Activated CD8-positive, alpha-beta memory T cell treated with anti-CD3 and anti-CD28 coated beads for 24 hours (primary cell): ENCODE measurements at places on chromosomes 4 and X.
A peak's percentile ranks its signal among the peaks of the same experiment; 100 is the strongest.

DNA sequence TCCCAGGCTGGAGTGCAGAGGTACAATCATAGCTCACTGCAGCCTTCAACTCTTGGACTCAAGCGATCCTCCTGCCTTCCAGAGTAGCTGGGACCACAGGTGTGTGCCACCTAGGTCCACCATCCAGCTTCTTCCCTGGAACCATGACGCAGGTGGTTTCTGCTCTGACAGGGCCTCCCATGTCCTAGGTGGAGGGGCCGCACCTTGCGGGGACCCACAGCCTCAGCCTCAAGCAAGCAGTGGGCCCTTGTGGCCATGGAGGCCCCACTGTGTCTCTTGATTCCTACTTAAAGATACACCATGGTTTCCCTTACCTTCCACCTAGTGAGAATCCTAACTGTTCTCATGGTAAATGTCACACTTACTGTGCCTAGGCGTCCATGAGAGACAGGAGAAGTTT is 6.9 kb upstream of the GPR78 start:
- DNase-seq = no peak

DNA sequence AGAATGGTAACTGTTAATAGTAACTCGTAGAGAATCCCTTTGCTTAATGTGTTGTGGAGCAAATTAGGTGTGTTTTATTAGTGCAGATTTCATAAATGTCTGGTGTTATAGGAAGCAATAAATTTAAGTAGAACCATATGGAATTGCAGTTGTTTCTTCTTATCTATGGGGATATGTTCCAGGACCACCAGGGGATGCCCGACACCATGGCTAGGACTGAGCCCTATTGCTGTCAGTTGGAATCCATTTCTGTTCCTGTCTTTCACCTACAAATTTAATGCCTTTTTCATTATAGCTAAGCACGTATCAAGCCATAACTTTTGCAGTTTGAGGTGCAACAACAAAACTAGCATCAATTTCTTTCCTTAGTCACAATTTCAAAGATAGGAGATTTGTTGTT is 72.5 kb downstream of the DDIT4L start:
- DNase-seq = no peak

DNA sequence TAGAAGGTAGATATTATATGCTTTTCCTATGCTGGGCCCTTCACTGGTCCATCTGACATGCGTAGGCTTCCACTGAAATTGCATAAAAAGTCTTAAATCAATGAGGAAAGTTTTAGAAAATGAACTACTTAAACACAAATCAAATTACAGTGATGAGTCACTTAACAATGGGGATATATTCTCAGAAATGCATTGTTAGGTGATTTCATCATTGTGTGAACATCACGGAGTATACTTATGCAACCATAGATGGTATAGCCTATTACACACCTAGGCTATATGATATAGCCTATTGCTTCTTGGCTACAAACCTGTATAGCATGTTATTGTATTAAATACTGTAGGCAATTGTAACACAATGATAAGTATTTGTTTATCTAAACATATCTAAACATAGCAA is 10.3 kb downstream of the STAP1 start:
- no peak for DNase-seq

DNA sequence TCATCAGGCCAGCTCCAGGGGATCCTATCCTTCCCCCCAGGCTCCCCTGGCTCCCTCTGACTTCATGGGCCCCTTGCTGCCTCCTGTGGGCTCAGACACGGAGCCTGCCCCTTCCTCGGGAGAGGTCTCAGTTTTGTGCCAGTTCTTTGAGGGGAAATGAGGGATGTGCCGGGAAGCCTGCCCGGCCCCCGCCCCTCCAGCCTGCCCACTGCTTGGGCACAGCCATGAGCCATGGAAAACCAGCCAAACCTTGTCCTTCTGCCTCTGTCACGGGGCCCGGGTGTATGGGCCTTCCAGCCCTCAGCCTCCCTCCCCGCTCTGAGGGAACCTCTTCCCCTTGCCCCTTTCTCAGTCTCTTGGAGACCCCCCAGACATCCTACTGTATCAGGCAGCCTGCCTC is 6.8 kb downstream of the BGN start:
- DNase-seq = no peak

GRCh38 chr4:41409594-41409895 is 128.4 kb upstream of the LIMCH1 start:
- no peak for DNase-seq

DNA sequence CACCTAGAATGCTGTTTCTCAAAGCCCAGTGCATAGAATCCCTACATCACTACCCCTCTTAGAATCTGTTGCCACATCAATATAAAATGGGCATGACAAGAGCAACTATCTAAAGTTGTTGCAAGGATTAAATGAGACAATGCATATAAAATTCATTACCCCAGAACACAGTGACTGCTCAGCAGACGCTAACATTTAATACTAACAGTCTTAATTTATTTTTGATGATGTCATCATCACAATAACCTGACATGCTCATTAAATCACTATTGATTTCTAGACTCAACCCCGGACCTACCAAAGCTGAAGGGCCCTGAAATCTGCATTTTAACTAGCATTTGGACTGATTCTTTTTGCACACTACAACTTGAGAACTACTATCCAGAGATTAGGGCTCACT is 3.9 kb downstream of the ARSJ start:
- DNase-seq = no peak

DNA sequence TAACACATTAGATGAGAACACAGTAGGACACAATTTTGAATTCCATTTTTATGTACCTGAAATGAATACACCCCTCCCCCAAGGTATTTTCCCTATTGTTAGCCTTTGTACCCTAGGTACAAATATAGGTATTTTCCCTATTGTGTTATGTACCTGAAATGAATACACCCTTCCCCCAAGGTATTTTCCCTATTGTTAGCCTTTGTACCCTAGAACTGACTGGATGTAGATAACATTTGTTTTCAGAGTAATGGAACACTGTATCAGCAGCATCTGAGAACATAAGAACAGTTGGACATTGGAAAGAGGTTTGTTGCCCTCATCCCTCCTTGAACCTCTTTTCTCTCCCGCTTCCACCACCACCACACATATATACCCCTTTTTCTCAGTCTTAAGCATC is 37.6 kb downstream of the YIPF6 start:
- DNase-seq = no peak

DNA sequence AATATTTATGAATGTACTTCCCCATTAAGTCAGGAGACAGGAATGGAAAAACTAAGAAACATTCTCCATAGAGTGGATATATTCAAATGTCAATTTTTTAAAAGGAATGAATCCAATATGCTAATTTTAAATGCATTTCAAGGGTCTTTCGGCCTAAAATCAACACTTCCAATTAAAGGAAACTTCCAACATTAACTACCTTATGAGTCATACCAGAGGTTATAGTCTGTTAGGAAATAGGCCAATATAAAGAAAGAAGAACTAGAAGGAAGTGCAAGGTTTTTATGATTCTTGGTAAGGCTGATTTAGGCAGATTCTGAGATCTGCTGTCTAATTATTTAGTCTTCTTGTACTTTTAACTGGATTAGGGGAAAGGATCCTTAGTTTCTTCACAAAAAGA is 260.1 kb upstream of the EDNRA start:
- DNase-seq = no peak

DNA sequence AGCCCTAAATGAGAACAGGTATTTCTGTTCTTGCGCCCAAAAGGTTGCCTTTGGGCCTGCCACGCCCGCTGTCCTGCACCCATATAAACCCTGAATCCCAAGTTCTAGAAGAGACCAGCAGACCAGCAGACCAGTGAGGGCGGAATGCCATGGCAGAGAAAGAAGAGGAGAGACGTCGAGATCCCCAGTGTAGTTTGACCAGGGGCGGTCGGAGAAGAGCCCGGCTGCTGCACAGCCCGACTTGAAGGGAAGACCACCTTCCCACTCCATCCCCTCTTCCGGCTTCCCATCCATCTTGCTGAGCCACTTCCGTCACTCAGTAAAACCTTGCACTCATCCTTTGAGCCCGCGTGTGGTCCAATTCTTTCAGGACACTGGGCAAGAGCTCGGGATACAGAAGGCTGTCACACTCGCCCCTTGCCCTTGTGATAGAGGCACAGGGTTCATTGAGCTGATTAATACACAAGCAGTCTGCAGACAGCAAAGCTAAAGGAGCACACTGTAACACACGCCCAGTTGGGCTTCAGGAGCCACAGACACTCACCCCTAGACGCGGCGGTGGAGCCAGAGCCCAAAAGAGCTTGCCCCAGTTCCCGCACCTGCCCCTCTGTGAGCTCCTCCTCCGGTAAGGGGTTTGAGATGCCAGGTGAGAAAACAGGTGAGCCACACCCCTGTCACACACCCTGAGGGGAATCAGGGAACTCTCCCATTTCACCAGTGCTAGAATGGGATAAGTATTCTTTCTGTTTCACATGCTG is 230.8 kb downstream of the PCDH10 start:
- no peak for DNase-seq

- DNase-seq = no peak
Observed at GRCh38 chrX:115697806-115698205, 136.8 kb downstream of the PLS3 start.

- no peak for DNase-seq
Observed at GRCh38 chr4:60313611-60314178, 886.4 kb upstream of the ADGRL3 start.

DNA sequence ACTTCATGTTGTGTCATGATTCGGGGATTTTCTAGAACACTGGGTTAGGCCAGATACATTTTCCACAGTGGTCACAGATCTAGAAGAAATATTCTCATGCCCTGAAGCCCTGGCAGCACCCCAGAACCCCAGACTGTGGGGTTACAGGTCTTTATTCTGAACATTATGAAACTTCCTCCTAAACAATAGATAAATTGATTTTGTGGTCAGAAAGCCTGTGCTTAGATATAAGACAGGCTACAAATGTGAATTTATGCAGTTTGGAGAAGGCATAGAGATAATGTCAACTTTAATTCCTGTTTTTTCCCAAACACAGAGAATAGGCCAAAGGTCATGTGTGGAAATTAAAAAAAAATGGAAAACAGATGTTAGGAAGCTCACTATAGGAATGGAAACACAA is 492.9 kb downstream of the SPRY1 start:
- no peak for DNase-seq

DNA sequence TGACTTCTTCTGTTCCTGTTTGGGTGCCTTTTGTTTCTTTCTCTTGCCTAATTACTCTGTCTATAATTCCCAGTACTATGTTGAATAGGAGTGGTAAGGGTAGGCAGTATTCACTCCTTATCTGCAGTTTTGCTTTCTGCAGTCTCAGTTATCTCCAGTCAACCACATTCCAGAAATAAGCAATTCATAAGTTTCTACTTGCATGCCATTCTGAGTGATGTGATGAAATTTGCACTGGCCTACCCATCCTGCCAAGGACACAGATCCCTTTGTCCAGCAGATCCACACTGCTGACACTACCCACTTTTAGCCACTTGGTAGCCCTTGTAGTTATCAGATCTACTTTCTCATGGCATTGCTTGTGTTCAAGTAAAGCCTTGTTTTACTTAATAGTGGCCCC is 971.6 kb upstream of the INTU start:
- DNase-seq = no peak

- DNase-seq = no peak
Observed at GRCh38 chr4:5960252-5960880, 57.9 kb downstream of the C4orf50 start.

- no peak for DNase-seq
Observed at GRCh38 chr4:8762951-8763735, 108.5 kb downstream of the HMX1 start.

DNA sequence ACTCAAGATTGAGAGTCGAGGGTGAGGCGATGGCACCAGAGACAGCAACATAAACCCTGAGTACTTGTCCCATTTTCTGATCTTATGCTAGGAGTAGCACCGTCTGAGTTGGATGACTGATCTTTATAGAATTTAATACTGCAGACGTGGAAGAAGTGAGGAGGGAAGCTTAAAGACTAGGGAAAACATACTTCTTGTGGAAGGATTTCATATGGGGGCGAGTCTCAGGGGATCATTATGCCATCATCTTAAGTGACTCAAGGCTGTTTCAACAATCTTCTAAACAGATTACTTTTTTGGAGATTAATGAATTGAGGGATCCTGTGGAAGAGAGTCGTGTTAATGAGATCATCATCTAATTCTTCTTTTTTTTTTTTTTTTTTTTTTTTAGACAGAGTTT is 17.2 kb upstream of the FAT1 start:
- DNase-seq = no peak

DNA sequence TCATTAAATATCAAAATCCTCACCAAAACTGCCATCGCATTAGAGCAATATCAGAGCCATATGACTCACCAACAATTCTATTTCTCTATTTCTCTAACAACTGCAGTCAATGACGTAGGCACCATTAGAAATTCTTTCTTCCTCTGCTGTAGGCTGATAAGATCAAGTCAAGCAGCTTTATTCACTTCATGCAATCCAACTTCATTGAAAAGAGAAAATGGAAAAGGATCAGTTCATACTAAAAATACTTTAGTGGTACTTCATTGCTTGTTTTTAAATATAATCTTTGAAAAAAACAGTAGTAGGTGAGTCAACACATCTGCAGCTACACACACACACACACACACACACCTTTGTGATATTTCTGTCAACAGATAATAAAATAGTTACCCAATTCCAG is 345.3 kb upstream of the TENM3 start:
- no peak for DNase-seq

- DNase-seq = no peak
Observed at GRCh38 chrX:115689931-115690330, 129.0 kb downstream of the PLS3 start.

- no peak for DNase-seq
Observed at GRCh38 chr4:59127006-59127405, 2016.8 kb upstream of the IGFBP7 start.

- DNase-seq = no peak
Observed at GRCh38 chr4:158299459-158300007, 89.2 kb downstream of the TMEM144 start.

GRCh38 chrX:109862433-109862832 is 129.4 kb upstream of the ACSL4 start:
- DNase-seq = no peak

GRCh38 chrX:39613997-39614679 is 483.6 kb downstream of the BCOR start:
- DNase-seq = peak; percentile 81

DNA sequence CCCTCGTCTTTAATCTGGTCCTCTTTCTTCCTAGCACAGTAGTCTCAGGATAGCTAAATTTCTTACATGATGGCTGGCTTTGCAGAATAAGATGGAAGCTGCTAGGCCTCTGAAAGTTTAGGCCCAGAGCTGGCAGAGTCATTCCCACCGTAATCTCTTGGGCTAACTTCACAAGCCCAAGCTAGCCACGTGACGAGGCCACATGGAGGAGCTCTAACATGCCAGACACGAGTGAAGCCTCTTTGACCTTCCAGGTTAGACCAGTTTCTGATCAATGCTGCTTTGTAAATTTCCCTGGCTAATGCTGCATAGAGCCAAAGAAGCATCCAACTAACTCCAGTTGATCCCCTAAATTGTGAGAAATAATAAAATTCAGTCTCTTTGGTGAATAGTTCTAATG is 9.5 kb upstream of the CENPE start:
- DNase-seq = no peak

- DNase-seq = no peak
Observed at GRCh38 chrX:10230222-10230621, 73.4 kb downstream of the CLCN4 start.

- no peak for DNase-seq
Observed at GRCh38 chrX:99078301-99078700, 1331.8 kb downstream of the PCDH19 start.
